Substantia nigra (tissue), 51 donors: ENCODE measurements at places on chromosomes 12 and 14.

DNA sequence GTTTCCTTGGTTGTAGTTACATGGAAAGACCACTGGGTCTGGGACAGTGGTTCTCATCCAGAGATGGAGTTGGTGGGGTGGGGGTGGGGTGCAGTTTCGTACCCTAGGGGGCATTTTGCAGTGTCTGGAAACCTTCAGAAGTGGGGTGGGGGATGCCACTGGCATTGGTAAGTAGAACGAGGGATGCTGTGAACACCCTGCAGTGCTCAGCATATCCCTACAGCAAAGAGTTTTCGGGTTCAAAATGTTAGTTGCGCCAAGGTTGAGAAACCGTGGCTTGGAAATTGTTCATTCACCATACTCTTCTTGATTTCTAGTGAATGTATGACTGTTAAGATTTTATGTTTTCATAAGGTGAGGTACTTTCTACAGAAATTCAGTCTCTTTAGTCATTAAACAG is 28.7 kb downstream of the TRAF3 start:
- DNase-seq: no peak

DNA sequence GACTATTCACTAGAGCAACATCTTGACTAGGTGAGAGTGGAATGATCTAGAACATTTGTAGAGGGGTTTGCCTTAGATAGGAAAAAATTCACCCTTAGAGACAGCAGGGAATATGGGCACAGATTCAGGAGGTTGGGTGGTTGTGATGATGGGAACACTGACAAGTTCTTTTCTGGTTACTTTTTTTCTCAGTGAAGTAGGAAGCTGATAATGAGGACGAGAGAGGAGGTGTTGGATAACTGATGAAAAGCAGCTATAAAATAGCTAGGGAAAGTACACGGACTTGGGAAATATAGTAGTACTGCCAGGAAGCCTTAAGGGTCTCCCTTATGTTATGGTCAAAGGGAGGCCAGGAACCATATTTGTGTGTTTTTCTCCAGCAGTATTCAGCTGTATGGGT is 250.5 kb downstream of the SSPN start:
- no peak for DNase-seq

DNA sequence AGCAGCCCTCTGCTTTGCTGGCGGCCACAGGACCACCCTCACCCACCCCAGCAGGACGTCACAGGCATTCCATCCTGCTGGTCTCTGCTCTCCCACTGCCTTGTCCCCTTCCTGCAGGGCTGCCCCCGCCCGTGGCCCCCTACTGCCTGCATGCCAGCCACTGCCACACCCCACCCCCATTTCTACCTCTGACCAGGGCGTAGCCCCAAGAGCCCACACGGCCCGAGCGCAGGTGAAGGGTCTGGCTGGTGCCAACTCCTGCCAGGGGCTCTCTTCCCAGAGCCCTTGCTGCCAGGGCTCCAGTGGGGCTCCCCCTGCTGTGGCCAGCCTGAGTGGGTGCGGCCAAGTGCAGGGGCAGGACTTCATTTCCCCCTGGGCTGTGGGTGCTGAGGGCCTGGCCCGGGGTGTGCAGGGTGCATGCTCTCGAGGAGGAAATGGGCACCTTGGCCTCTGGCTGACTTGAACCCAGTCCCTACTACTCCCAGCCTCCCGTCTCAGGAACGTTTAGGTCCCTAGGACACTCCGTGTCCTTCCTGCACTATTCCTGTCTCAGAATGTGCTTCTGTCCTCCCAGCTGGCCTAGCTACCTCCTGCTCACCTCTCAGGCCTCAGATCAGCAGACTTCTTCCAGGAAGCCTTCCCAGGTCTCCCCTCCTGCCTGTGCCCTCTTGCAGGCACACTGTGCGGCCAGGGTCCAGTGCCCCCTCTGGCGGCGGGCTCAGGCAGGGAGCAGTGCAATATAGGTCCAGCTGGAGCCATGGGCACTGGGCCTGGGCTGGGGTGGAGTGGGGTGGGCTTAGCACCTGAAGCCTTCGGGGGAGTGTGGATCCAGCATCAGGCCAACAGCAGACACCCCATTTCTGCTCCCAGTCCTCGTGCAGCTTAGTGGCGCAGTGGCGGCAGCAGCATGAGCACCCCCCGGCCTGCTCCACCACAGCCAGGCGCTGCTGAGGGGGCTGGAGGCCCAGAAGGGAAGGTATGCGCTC is 1.4 kb downstream of the LBHD2 start:
- DNase-seq: no peak

DNA sequence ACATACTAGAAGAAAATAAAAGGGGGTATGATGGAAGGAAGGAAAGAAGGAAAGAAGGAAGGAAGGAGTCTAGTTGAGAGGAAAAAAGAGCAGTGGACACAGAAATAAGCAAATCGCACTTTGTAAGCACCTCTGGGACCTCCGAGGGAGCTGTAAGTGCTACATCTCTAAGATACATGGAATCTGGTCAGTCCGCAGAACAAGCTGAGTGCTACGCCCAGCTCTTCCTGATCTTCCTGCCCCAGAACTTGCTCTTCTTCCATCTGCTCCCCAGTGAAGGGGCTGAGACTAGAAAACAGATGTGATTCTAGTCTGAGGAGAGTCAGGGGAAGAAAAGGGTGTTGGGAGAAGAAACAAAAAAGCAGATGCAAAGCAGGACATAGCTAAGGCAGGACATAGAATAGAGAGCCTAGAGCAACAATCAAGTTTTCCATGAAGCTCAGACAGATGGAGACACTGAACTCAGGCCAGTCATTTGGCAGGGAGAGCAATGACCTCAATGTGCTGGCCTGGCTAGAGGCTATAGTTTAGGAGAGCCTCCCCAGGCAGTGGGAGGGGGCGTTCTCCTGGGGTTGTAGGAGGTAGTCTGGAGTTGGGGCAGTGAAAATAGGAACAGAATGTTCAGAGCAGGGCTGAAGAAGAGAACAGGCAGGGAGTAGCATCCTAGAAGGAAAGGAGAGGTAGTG is 1.7 kb upstream of the MFAP5 start:
- no peak for DNase-seq

DNA sequence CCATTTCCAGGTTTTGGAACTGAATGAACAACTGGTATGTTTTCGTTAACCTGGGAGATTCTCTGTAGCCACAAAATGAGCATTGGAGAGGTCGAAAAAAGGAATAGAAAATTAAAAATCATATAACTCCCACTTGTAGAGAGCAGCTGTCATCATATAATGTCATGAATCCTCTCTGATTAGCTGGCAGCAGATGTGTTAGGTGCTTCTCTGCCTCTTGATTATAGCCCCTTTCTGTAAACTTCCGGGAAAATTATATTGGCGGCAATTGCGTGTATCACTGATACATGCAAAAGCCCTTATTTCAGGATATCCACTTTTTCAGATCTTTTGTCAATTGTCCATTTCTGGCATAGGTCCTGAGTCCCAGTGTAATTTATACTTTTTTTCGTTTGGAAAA is 31.7 kb downstream of the FGD4 start:
- DNase-seq: no peak

- DNase-seq: no peak
Measured at GRCh38 chr12:68474467-68475204, 136.1 kb upstream of the RAP1B start.
